Stimulated activated CD8-positive, alpha-beta memory T cell treated with anti-CD3 and anti-CD28 coated beads, Interleukin-7, amount 100 ng/mL, for 4 hours (primary cell): ENCODE measurements at places on chromosomes 1 and 21.

GRCh38 chr1:23422241-23422877 is 2.2 kb downstream of the TCEA3 start:
- DNase-seq, result no peak

DNA sequence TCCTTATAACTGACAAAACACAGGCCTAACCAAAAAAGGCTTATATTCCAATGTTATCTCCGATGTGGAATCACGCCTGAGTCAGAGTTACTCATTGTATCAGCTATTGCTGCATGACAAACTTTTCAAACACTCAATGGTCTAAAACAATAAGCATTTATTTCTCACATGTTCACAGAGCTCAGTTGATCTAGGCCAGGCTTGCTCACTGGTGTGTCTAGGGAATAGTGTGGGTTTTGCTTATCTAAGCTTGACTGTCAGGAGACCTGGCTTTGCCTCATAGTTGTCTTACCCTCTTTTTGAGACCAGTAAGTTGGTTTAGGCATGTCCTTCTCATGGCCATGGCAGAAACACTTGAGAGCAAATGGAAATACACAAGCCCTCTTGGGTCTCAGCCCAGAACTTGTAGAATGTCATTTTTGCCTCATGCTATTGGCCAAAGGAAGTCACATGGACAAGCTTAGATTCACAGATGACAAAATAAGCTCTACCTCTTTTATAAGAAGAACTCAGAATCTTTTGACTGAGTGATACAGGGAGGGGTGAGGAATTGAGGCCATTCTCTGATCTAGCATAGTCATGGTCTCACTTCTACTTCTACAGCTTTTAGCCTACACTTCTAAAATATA is 130.8 kb downstream of the HMCN1 start:
- DNase-seq, result no peak

GRCh38 chr1:209805875-209806760 is at the start of gene IRF6:
Gene IRF6, minus strand, starts transcription at chr1:209806142. Its CDS starts 4,729 bp downstream, at chr1:209801413.
- DNase-seq, result peak; percentile 41

DNA sequence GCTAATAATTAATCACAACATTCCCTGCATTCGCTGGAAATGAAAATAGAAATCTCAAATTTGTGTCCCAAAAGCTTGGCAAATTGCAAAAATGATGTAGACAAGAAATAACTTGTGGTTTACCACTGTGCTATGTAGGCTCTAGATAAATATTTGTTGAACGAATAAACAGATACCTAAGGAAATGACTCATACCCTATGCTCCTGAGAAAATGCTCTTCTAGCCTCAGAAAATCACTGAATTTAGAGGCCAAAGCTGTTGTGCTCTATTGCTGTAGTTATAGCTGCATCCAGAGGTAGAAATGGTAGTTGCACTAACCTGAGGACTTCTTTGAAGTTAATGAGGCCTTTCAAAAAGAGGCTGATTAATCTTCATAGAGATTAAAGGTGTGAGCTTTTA is 142.0 kb upstream of the ZNHIT6 start:
- DNase-seq, result no peak
